ENCODE measurements at places on chromosomes 16 and 17.

DNA sequence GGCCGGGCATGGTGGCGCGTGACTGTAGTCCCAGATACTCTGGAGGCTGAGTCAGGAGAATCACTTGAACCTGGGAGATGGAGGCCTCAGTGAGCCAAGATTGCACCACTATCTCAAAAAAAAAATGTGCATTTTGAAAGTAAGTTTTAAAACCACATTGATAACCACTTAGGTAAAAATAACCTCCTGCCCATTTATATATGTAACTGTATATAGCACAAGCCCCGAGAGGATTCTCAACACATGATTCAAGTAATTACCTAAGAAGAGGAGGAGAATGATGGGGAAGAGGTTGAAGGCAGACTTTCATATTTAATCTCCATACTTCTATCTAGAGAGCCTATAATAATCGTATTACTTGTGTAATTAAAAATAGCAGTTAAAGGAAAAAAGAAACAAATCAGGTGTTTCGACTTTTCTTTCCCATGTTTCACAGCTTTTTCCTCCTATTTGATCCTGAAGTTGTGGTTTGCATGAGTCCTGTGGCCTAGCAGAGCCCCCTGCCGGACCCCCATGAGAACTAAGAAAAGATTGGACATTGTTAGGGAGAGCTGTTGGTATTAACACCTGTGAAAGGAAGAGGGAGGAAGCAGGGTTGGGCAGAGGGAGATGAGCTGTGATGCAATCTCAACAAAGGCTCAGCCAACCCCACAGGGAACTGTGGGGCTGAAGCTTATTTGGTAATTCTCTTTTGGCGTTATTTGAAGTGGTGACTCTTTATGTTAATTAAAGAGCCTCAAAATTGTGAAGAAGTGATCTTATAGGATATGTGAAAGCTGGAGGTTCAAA, 22.1 kb downstream of the PMFBP1 start:
- no peak for DNase-seq

DNA sequence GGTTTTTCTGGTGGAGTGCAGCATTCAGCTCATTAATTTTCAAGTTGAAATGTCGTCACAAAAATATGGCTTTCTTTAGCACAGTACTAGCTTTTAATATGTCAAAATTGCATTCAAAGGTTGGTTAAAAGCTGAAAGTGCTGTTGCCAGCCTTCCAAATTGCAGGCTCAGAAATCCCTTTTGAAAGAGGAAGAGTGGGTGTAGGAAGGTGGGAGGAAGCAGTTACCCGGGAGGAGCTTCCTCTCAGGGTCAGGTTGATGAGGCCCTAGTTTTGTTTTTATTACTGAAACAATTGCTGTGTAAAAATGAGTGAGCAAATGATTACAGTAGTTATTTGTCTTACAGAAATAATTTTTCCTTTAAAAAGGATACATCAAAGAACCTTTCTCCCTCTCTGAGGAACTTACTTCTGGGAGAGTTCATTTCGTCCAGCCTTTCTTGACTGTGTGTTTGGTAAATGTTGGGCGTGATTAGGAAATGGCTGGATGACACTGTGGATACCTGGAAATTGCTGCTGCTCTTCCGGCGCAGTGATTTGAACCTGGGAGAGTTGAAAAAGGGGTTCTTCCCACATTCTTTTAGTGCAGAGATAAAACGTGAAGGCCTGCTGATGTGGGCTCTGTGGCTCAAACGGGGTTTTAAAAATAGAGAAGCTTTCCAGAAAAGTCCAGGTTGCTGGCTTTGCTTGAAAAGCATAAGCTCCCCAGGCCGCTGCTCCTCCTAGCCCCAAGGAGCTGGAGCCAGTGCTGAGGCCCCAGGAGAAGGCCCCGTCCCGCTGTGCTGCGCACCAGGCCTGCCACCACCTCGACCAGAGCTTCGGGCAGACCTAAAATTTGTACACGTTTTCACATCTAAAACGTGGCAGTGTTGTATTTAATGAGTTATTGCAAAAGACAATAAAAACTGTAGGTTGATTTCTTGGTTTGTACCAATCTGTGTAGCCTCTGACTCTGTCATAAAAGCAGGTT, 41.7 kb downstream of the SEC14L1 start:
- no peak for DNase-seq

DNA sequence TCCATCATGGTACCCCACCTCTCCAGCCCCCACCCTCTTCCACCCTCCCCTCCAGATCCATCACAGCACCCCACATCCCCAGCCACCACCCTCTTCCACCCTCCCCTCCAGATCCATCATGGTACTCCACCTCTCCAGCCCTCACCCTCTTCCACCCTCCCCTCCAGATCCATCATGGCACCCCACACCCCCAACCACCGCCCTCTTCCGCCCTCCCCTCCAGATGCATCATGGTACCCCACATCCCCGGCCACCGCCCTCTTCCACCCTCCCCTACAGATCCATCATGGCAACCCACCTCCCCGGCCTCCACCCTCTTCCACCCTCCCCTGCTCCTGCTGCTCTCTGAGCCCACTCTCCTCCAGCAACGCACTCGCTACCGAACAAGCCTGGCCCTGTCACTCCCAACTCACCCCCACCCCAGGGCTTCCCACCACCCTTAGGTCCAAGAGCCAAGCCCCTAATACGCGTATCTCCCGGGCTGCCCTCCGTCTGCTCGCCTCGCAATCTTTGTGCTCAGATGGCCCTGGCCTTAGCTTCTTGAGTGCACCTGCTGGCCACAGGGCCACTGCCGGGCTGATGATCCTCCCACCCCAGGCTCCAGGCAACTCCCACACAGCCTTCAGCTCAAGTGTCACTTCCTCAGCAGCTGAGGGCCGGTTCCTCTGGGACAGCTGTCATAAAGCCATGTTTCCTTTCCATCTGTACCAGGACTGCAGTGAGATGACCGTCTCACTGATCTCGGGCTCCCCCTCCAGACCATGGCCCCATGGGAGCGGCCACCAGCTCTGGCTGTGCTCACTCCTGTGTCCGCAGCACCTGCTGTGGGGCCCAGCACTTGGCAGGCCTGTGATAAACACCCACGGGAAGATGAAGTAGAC, 25.5 kb downstream of the KDM8 start:
- DNase-seq = no peak

- no peak for DNase-seq
Measured at GRCh38 chr16:29999605-30000004, 3.6 kb downstream of the INO80E start.

- DNase-seq = no peak
Measured at GRCh38 chr16:49365711-49366509, 7.7 kb upstream of the C16orf78 start.

GRCh38 chr16:88003736-88004135, 52.5 kb downstream of the BANP start:
- DNase-seq = no peak

DNA sequence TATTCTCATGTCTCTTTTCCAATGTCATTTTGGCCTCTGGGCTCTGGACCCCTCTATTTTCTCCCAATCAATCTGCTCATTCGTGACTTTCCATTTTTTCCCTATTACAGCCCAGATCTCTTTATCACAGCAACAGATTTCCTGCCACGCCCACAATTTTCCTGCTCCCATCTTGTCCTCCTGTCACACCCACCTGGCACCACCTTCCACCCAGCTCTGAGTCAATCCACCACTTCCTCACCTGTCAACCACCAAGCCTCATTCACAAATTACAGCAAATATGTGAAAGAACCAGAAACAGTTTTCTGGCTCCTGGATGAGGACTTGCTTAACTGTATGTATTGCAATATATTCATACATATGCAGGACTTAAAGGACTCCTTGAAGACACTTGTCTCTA, 311.3 kb downstream of the GRIN2A start:
- no peak for DNase-seq

DNA sequence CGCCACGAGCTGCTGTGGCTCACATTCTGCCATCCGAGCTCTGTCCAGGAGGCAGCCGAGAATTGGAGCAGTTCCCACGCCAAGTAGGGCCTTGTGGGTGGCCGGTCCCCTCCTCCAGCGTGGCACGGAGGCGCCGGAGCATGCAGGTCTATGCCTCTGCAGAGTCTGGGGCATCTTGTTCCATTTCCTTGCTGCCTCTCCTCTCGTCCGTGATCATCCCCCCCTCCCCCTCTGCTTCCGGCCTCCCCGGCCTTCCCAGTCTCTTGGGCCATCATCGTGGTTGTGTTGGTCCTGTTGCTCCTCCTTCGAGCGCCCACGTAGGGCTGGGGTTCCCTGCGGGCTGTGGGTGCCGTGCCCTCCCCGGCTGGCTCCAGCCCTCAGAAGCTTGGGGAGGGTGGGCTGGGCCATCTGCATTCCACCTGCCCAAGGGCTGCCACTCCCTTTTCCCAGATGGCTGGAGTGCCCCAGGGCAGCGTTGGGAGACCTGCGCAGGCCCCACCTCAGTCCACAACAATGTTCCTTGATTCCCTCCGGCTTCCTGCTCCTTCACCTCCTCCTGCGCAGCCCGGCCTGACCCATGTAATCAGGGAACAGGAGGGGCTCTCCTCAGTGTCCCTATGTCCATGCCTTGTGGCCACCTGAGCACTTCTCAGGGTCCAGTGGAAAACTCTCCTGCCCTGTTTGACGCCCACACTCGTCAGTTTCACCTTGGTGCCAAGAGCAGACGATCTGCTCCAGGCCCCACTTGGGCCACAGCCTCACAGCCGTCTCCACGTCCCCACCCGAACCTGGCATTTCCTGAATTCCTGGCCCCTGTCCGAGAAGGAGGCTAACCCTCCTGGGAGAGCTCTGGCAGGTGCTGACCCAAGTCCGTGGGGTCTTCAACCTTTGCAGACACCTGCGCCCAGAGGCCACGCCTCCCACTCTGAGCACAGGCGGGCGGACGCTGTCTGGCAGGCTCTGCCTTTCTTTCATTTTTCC, 37.1 kb downstream of the BAIAP2 start:
- DNase-seq = peak; percentile 73

DNA sequence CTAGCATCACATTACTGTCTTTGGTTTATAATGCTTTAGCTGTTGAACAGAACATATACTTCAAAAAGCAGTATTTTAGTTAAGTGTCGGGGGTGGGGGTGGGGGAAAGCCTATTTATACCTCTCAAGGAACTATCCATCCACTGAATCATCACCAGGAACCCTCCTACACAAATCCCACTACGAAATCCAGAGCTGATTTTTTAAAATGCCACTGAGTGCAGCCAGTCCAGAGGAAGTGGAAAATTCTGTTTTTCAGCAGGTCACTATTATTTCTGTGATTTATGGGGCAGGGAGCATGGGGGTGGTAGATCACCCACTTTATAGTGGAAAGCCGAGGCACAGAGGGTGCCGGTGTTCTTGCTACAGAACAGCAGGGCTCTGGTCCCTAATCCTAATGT, 284.1 kb downstream of the SOX9 start:
- no peak for DNase-seq

DNA sequence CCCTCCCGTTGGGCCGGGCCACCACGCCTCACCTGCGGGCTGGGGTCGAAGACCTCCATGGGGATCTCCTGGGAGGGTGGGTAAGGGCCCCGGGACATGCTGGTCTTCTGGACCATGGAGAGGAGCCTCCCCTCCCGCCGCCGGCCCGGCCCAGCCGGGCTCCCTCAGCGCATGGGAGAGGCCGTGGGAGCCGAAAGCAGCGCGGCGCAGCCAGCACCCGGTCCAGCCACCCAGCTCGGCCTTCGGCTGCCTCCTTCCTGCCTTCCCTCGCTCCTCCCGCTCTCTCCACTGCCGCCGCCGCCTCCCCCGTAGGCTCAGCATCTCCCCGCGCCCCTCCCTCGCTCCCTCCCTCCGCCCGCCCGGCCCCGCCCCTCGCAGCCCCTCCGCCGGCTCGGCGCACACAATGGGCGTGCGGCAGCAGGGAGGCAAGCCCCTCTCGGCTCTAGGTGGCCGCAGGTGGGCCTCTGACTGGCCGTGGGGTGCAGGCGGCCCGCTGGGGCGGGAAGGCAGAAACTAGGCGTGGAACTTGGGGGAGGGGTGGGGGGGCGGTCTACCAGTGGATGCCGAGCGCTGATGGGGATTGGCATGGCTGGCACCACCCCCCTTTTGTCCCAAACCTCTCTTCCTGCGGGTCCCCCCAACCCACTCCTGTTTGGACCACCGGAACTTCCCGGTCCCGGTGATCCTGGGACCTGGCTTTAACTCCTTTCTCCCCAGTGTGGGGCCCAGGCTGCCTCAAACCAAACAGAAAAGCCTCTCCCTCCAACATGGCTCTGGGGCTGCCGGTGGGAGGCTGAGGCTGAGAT, at the start of gene CACNB1:
TSS of gene CACNB1 (minus strand) at position 290 of the 806 bp plus-strand sequence. CDS start at position 116, 174 bp downstream.
- peak; percentile 50 for DNase-seq

- DNase-seq = no peak
Measured at GRCh38 chr17:68576811-68577496, 24.2 kb downstream of the FAM20A start.

- no peak for DNase-seq
Measured at GRCh38 chr16:88531931-88532433, 38.2 kb upstream of the ZC3H18 start.

- DNase-seq = no peak
Measured at GRCh38 chr17:31428111-31428510, 36.6 kb downstream of the RAB11FIP4 start.

GRCh38 chr17:66636111-66636510, 198.8 kb upstream of the CACNG5 start:
- no peak for DNase-seq

DNA sequence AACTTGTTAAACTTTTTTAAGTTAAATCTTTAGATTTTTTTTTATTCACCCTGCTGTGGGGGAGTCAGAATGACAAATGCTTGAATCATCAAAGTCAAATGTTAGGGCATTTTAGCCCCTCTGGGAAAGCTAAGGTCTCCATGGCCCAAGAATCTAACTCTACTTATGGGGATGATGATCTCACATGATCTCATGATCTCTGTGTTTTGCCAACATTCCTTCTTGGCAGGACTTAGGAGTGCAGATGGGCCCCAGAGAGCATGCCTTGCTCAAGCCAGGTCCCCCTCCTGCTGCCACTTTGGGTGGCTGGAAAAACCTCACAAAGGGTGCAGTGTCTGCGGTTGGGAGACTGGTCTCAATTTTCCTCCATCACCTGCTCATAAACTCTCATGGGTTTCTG, 108.6 kb downstream of the PRKCB start:
- DNase-seq = no peak

GRCh38 chr17:6555331-6556120, 829 bp downstream of the PITPNM3 start:
- DNase-seq = peak; percentile 27

- DNase-seq = no peak
Measured at GRCh38 chr16:82848013-82848412, 221.2 kb downstream of the CDH13 start.

- DNase-seq = no peak
Measured at GRCh38 chr16:28283798-28284577, 8.3 kb upstream of the SBK1 start.

DNA sequence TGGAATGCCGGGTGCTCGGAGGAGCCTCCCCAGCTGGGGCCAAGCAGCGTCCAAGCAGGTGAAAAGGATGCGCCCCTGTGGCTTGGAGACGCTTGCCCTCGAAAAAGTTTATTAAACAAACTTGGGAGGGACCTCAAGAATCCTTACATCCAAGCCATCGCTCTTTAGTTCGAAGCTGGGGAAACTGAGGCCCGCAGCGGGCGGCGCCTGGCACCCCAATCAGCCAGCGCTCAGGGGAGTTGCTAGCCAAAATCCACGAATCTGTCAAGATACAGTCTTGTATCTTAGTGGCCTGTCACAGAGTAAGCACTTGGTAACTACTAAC, 553 bp upstream of the B9D1 start:
- no peak for DNase-seq

GRCh38 chr16:73214825-73215677, 167.1 kb upstream of the ZFHX3 start:
- no peak for DNase-seq
